IMR-90 (cell line): ENCODE measurements at places on chromosomes 11 and 22. TPM values are rescaled to one million over a fixed set of nuclear protein-coding genes. Genes with fewer than 3 reads are reported as not detected.
A peak's percentile ranks its signal among the peaks of the same experiment; 100 is the strongest.

ZNF143 gene
- 49.6 and 58.9 TPM in 2 replicates for total RNA-seq

GRCh38 chr11:21895686-21896085 is 297.2 kb upstream of the ANO5 start:
- no peak for DNase-seq

SHISA8 gene
- not detected in 2 replicates for total RNA-seq

- DNase-seq: peak; percentile 61
These were observed 16.2 kb upstream of the NNMT start for GRCh38 chr11:114279792-114280546.

GRCh38 chr11:16194566-16194965 is 161.8 kb downstream of the SOX6 start:
- peak; percentile 11 for DNase-seq

GRCh38 chr11:130131961-130132850 is 27.4 kb upstream of the ST14 start:
- peak; percentile 66 for DNase-seq

- DNase-seq: no peak
These were observed 60.1 kb upstream of the CLTCL1 start for GRCh38 chr22:19351604-19352003.

MAJIN gene
- total RNA-seq: not detected in 2 replicates

- DNase-seq: peak; percentile 20
These were observed 247.3 kb downstream of the MN1 start for GRCh38 chr22:27554106-27554811.
